ENCODE measurements at places on chromosomes 7 and 10.

GRCh38 chr10:132518572-132519381 is 18.8 kb upstream of the INPP5A start:
- peak; percentile 76 for DNase-seq

- no peak for DNase-seq
Measured at GRCh38 chr10:61785473-61786105, 115.9 kb upstream of the ARID5B start.

GRCh38 chr7:37703361-37703760 is 19.8 kb downstream of the GPR141 start:
- no peak for DNase-seq

DNA sequence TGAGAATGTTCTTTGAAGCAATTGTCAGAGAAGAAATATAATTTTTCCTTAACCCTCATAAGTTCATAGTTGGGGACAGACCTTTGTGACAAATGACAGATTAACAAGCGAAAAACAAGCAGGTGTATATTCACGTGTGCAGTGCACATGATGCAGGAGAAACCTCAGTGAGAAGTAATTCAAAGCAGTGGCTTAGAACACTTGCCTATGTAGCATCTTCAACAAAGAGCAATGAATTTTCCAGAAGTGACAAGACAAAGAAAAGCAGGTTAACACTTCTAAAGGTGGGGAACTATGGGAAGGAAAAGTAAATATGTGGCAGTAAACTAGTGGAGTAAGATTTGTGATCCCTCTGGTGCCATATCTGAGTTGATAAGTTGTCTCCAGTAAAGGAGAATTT is 65.8 kb downstream of the MCU start:
- DNase-seq = no peak

DNA sequence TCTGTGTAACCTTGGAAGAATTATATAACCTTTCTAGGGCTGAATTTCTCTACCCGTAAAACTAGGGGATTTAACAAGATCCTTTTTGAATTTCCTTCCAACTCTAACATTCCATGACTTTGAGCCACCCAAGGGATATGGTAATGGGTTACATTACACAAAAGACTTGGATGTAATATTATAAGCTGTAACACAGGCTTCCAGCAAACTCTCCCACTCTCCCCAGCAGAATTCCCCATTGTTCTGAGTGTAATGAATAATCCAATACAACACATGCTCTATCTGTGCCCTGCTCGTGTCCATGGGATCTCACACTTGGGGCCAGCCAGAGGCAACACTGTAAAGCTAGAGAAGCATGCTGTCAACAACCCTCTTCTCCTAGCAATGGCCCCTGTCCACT is 790.6 kb upstream of the AUTS2 start:
- no peak for DNase-seq

GRCh38 chr10:72524489-72524888 is 101.4 kb downstream of the MICU1 start:
- no peak for DNase-seq

DNA sequence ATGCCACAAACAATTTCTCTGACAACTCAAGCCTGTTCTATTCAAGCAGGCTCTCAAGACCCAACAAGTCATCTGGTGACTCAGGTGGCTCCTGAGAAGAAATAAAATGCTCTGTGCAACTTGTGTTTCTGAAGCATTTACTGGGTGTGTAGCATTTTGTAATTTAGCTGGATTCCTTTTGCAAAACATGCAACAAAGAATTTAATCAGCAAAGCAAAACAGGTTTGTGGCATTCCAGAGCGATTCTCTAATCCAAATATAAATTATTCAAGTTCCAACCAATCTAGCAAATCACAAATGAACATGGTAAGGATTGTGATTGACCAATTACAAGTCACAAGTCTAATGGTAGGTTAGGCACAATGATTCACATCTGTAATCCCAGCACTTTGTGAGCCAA is 39.8 kb upstream of the C10orf67 start:
- no peak for DNase-seq

GRCh38 chr7:158743219-158743618 is 38.6 kb upstream of the NCAPG2 start:
- no peak for DNase-seq

DNA sequence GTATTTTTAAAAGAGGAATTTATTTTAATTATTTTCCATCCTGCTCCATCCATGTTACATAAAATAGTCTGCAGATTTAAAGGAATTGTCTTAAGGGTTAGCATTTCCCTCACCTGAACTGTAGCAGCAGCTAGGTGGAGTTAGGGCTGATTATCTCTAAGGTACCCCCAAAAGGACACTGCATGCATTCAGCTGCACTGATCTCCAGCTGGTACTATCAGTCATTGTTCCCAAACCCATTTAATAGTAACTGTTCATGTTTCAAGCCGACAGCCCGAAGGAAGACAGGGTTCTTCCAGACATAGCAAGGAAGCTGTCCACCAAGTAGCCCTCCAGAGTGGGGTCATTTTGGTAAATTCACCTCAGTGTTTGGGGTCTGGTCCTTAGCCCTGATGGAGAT is 48.7 kb downstream of the FAM171A1 start:
- no peak for DNase-seq

DNA sequence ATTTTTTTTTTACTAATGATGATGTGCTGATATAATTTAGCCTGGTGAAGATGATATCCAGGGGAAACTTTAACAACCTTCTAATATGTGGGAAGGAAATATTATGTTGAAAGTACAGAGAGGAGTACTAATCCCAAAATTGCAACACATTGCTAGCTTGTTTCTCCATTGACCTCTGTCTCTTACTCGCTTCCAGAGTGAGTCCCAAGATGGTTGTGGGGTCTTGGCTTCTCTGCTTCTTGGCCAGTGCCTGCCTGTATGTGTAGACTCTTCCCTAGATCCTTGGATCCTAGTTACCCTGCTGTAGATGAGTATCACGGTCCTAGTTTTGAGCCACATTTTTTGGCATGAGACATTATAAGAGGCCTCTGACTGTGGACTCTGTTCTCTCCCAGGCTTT is 17.5 kb downstream of the BMPER start:
- DNase-seq = no peak

DNA sequence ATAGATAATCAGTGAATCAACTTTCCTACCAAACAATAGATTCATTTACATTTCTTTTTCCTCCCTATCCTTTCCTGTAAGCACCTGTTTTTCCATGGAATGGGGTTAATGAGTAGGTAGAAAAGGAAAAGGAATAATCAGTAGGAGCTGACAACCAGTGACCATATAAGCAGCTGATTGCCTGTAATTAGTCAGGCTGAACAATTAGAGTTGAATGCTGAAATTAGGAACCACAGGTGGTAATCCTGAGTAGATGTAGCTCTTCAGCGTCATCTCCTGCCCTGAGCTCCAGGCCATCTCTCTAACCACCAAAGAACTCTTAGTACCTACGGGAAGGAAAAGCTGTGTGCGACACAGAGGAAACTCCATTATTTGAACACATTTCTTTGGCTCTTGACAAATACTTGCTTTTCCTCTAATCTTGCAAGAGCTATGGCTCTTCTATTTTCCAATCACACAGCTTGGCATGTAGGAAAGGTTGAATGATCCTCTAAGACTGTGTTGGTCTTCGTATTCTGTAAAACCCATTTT is 63.8 kb downstream of the KLHDC10 start:
- no peak for DNase-seq

DNA sequence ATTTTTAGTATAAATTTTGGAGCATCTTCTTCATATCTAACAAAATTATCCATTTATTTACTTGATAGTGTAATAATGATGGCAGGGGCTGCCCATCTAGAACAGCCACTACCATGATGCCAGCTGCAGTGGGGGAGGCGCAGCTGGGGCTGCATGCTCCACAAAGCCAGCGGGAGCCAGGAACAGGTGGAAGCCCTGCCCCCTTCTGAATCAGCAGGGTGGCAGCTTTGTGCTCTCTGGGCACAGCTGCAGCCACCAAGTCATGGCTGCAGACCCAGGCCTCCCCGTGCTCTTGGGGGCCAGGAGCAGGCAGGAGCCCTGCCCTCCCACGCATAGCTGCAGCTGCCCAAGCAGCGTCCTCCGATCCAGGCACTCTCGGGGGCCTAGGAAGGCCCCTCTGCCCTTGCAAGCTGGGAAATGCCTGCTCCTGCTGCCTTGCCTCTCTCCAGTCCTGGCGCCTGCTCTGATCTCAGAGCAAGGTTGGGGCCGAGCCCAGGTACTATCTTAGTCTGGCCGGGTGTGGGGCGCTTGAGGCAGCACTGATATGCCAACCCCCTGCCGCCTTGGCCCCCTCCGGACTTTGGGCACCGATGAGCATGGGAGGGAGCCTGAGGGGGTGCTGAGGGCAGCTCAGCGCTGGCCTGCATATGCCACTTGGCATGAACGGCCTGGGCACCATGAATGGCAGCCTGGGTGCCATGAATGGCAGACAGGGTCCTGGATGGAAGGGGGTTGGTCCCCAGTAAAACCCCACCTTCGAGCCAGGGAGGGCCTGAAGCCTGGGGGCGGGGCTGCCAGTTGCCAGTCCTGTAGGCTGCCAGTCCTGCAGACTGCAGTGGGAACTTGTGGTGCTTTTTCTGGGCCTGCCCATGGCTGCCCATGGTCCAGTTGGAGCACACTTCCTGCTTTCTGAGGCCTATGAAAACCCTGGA is 1110.8 kb upstream of the POT1 start:
- DNase-seq = no peak

DNA sequence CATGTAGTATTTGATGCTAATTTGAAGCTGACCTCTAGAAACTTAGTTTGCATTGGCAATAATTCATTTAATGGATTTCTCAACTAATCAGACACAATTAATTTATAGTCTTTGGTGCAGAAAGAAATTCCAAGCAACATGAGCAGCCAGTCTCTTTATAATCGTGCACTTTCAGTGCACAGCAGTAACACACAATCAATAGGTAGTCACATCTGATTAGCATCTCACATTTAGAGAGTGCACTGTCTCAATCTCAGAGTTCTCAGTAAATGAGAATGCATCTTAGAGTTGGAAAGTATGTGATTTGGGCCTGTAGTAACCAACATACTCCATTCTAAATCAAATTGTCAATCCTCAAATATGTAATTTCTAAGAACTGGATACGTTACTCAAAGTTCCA is 377.6 kb downstream of the POM121L12 start:
- no peak for DNase-seq

DNA sequence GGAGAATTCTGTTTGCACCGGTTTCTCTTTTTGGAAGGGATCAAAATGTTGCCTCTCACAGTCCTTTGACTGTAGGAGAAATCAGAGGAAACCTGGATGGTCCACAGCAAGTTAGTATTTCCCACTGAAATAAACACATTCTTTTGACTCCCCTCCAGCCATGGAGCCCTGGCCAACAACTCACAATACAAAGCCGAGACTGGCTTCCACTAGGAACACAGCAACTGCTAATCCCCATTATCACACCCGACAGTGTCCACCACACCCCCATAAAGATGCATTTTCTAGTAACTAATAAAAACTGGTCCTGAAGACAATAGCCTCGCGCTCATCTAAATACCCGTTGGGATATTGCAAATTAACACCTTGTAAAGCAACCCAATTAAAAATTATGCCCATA is 798 bp upstream of the MACROH2A2 start:
- no peak for DNase-seq

GRCh38 chr10:124106241-124106879 is 13.0 kb upstream of the CHST15 start:
- peak; percentile 27 for DNase-seq

- no peak for DNase-seq
Measured at GRCh38 chr7:70925411-70926115, 206.4 kb upstream of the GALNT17 start.

DNA sequence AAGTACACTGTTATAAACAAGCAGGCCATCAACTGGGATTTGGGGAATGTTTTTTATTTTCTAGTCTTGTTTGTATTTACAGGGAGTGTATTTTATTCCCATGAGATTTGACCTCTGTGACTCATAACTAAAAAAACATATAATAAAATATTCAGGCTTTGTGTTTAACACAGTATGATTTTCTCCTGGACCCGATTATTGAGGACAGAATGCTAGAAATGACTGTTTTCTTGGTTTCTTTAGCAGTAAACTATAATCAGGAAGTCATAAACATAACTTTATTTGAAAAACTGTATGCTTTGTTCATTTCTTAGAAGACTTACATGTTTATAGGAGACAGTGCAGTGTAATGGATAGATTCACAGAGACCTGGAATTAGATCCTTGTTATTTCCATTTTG is 2.1 kb downstream of the NHLRC2 start:
- no peak for DNase-seq

DNA sequence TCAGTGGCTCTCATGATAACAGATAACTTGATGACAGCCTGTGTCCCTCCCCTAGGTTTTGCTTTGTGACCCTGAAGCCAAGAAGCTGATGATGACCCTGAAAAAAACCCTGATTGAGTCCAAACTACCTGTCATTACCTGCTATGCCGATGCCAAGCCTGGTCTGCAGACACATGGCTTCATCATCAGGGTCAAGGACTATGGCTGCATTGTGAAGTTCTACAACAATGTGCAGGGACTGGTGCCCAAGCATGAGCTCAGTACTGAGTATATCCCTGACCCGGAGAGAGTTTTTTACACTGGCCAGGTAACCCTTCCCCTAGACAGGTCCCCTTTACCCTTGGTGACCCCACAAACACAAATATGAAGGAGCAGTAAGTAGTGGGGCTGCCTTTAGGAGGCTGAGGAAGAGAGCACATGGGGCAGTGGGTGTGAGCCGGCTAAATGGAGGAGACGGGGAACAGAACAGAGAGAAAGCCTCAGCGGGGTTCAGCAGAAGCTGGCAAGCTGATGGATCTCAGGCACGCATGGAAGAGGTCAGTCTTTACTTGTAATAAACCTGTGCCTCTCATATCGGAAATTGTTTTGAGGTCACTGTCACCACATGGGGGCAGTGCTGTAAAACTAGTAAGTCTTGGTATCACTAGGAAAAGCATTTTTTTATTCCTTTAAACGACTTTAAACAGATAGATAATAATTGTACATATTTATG is 20.2 kb downstream of the PDCD11 start:
- DNase-seq = peak; percentile 11

All from DMS153 (cell line).